ENCODE measurements at places on chromosomes 16 and 17.
A peak's percentile ranks its signal among the peaks of the same experiment; 100 is the strongest.

DNA sequence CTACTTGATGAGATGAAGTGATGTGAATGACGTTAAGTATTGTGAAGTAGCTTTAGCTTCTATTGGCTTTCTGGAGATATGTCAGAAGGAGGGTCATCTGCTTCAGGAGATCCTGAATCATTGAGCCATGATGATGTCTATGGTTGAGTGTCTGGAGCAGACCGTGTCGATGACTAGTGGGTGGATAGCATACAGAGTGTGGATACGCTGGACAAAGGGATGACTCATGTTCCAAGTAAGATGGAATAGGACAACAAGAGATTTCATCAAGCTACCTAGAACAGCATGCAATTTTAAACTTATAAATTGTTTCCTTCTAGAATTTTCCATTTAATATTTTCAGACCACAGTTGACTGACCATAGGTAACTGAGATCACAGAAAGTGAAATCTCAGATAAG, 116.1 kb upstream of the RBBP6 start:
- no peak for DNase-seq

- DNase-seq, result no peak
Measured at GRCh38 chr16:79278506-79278905, 322.0 kb downstream of the MAF start.

- DNase-seq, result no peak
Measured at GRCh38 chr17:73343168-73343634, 31.4 kb upstream of the CDC42EP4 start.

DNA sequence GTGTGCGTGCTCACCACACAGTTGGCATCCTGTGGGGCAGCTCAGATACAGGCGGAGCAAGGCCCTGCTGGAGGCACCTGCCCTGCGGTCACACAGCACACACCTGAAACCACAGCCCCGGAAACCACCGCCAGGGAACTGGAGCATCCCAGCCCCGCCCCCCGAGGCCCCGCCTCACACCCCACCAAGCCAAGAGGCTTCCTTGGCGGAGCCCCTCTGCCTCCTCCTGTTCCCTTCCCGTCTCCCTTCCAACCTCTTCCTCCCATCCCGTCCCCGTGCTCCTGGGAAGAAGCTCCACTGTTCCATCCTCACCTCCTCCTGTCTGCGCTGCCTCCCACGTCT, 205.5 kb downstream of the NTN1 start:
- DNase-seq, result no peak

DNA sequence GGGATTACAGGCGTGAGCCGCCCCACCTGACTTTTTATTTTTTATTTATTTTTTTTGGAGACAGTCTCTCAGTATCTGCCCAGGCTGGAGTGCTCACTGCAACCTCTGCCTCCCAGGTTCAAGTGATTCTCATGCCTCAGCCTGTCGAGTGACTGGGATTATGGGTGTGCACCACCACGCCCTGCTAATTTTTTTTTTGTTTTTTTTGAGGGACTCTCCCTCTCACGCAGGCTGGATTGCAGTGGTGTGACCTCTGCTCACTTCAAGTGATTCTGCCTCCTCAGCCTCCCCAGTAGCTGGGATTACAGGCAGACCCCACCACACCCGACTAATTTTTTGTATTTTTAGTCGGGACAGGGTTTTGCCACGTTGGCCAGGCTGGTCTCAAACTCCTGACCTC, 7.7 kb downstream of the ZNF207 start:
- no peak for DNase-seq

GRCh38 chr16:3787924-3788661, 70.8 kb upstream of the TRAP1 start:
- DNase-seq, result no peak

DNA sequence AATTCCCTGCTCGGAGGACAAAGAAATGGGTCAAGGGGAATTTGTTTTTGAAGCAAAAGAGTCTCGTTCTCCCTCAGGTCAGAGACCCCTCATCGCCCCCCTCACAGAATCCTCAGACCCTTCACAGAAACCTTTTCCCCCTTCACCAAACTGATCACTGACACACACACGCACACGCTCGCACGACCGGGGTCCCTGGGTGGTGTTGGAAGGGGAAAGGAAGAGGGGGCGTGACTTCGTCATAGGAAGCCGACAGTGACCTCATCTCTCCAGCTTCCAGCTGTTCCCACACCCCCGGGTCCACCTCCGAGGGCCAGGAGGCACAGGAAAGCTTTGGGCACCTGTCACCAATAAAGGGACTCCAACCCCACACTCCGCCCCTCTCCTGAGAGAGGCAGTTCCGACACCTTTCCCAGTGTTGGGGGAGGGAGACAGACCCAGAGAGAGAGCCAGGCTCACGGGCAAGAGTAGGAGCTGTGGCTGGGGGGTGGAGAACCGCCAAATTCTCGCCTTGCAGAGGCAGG, 1.2 kb downstream of the ASGR1 start:
- no peak for DNase-seq

- no peak for DNase-seq
Measured at GRCh38 chr16:1414532-1415260, at the start of gene UNKL. Gene UNKL, minus strand, starts transcription at chr16:1414704. Its CDS starts 13 bp downstream, at chr16:1414691.

DNA sequence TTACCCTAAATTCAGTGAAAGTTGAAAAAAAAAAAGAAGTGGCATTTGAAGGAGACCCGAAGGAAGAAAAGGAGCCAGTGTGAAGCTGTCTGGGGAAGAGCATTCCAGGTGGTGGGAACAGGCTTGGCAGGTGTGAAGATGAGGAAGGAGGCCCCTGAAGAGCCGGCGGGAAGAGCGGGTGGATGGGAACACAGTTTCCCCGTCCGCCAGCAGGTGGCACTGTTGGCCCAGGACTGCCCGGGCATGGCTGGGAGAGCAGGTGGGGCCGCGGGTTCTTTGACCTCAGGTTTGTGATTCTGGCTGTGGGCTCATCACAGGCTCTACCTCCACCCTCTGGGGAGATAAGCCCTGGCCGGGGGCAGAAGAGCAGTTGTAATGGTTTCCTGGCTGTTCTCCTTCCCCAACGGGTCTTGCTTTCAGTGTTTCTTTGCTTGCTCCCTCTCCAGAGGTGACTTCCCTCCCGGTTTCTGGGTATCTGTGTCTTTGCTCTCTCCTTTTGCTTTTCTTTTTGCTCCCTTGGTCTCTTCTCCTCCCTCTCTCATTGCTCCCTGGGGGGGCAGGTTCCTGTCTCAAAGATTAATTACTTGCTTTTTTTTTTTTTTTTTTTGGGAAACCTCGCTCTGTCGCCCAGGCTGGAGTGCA, 32.3 kb downstream of the RAP1GAP2 start:
- DNase-seq, result peak; percentile 2

DNA sequence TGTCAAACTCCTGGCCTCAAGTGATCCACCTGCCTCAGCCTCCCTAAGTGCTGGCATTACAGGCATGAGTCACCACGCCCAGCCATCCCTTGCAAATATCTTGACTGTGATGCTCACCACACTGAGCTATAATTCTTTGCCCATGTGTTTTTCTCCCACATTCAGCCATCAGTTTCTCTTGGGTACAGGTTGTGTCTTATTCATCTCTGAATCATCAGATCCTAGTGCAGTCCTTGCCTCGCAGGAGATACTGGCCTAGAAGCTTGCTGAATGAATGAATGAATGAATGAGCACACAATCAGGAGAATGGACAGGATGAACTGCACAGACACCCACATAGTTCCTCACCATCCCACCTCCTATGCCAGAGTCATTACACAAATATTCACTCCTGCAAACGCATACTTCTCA, 24.4 kb upstream of the ETV4 start:
- no peak for DNase-seq

DNA sequence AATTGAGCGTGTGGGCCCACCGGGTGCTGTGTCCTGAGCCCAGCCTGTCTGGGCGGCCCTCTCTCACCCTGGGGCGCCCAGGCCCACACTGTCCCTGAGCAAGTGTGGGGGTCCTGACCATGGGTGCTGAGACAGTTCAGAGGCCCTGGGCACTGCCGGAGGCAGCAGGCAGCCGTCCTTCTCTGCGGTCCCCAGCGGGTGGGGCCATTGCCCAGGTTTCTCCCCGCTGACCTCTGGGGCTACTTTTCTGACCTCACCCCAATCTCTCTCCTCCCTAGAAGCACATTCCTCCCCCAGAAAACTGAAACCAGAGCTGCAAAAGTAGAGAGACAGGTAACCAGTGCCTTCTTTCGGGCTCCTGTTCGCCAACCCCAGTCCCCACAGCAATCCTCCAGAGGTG, 36.0 kb upstream of the PVALEF start:
- DNase-seq, result no peak

GRCh38 chr16:23428351-23428750, 24.6 kb downstream of the COG7 start:
- no peak for DNase-seq

GRCh38 chr16:73304008-73304774, 256.3 kb upstream of the ZFHX3 start:
- no peak for DNase-seq

DNA sequence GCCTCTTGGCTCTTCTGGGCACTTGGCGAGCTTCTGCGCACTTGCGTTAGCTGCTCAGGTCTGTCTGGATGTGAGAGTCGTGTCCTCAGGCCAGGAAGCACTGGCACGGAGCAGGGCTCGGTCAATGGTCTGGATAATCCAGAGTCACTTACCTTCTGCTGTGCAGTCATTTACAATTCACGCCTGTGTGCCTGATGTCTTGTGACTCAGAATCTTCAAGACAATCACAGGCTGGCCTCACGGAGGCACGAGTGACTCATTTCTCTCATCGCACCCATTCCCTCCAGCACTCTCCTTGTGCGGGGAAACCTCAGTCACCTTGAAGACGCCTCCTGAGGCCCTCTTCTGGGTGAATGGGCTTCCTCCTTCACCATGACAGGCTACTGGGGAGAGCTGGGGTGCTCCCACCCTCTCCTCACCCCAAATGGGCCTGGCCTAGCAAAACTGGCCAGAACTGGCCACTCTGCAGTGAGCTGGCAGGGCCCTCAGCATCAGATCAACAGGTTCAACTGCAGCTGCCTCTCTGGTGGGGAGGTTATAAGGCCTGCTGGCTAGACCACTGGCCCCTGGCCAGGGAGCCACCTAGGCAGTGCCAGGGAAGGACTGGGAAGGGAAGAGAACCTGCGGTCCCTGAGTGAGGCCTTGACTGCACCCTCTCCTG, 1.9 kb upstream of the CAPN15 start:
- DNase-seq, result no peak

GRCh38 chr16:15682105-15682570, 32.1 kb downstream of the NDE1 start:
- DNase-seq, result no peak

- DNase-seq, result no peak
Measured at GRCh38 chr17:2214047-2214928, 89.3 kb downstream of the SMG6 start.

DNA sequence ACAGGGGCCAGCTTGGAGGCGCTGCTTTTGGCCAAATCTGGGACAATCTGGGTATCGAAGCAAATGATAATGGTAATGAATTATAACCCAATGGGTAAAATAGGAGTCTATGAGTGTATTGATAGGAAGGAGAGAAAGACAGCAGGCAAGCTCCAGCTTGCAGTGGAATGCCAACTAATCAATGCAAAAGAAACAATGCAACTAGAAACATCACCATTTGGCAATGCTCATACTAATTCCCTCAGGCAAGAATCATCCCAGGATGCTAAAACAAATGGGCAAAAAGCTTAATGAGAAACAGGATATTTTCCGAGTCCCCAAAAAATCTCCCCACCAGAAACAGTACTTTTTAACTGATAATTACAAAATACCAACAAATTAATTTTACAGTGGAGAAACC, 64.7 kb downstream of the ADCY9 start:
- DNase-seq, result no peak

DNA sequence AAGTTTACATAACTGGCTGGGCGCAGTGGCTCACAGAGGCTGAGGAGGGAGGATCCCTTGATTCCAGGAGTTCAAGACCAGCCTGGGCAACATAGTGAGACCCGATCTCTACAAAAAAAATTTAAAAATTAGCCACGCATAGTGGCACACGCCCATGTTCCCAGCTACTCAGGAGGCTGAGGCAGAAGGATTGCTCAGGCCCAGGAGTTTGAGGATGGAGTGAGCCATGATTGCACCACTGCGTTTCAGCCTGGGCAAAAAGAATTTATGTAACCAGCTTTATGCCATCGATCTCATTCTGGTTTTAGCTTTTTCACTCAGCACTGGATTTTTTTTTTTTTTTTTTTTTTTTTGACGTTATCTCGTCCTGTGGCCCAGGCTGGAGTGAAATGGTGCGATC, 9.1 kb upstream of the CD300E start:
- DNase-seq, result no peak

- no peak for DNase-seq
Measured at GRCh38 chr17:53033297-53033696, 789.4 kb upstream of the KIF2B start.

DNA sequence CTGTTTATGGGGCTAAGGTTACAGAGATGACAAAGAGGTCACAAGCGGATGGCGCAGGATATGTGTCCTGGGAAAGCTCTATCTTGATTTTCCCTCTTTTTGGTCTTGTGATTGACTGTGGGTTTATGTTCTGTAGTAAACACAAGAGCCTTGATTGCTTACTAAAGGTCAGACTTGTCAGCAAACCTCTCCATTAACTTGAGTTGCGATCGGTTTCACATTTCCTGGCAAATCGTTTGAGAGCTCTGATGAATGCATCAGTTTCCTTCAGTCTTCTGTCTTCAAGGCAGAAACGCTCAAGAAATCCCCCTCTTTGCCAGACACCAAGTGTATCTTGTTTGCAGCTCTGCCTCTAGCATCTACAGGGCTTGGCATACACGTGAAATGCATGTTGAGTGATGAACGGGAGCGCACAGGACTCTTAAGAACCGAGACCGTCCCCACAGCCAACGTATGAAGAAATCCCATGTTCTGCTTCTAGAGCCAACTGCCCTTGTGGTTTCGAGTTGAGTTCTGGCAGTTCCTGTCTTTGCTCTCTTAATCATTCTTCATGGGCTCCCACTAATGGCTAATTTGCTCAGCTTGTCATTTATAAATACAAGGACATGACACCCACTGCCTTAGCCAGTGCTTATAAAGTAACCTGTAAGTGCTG, 143.3 kb downstream of the PITPNC1 start:
- DNase-seq, result no peak

GRCh38 chr17:67718325-67718941, 697 bp downstream of the NOL11 start:
- DNase-seq, result peak; percentile 21

DNA sequence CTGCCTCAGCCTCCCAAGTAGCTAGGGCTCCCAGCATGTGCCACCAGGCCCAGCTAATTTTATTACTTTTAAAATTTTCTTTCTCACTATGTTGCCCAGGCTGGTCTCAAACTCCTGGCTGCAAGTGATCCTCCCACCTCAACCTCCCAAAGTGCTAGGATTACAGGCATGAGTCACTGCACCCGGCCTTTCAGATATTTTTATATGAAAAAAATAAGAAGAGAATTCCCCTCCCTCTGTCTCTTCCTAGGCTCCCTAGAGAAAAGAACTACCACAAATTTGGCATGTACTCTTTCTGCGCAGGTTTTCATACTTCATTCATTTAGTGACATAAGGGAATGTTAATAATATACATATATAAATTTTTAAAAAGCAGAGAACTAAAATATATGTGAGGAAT, 21.7 kb upstream of the SMURF2 start:
- no peak for DNase-seq
